ENCODE measurements at places on chromosomes 1 and 21. TPM values are rescaled to one million over a fixed set of nuclear protein-coding genes. Genes with fewer than 3 reads are reported as not detected.
A peak's percentile ranks its signal among the peaks of the same experiment; 100 is the strongest.

SFN gene
- total RNA-seq, result 1.8 TPM

GRCh38 chr1:64921771-64922170 lies 44.6 kb downstream of the JAK1 start:
- DNase-seq, result no peak

C8A gene
- not detected for total RNA-seq

PROX1 gene
- total RNA-seq, result not detected

- DNase-seq, result no peak
Observed at GRCh38 chr1:7702365-7702764, 68.7 kb upstream of the VAMP3 start.

DNA sequence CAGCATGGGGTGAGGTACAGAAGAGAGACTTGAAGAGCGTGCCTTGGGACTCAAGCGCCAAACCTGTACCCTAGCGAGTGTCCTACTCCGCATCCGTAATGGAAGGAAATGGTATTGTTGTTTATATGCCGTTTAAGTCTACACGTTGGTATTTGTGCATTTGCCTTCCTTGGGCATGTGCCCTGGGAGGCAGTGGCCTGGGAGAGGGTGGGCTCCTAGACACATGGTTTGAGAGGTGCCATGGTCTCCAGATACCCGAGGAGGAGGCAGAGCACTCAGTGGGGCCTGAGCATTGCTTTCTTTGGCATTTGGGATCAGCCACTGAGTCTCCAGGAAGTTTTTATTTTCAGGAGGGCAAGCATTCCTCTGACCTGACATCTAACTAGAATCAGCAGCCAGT lies 6.5 kb downstream of the ZNF672 start:
- no peak for DNase-seq

DNA sequence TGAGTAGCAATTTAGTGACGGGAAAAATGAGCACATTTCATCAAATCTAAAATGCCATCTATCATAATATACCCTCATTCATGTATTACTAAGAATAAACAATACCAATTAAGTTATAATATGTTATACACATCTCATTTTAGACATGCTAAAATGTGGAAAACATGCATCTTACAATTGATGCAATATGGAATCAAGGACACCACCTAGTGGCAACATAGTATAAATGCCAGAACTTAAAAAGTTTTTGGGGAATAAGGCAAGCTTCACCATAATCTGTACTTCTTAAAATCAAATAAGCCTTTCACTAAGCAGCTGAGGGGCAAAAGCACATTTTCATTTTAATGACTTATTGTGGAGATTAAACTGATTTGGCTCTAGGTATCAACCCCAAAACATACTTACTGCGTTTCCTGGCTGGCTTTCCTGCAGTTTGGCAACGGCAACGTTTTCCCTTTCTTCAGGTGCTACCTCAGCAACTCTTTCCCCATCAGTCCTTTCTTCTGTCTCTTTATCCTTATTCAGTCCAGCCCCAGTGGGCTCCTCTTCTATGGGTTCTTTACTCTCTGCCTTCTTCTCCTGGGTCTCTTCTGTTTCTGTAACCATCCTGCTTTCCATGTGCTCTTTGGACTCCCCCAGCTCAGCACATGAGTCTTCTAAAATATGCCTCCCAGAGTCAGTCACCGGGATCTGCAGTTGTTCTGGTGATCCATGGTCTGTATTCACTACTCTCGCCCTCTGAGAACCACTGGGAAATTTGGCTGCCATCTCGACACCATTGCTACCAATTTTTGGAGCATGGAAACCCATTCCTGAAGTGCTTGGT lies 11.4 kb downstream of the SDE2 start:
- peak; percentile 68 for DNase-seq

DNA sequence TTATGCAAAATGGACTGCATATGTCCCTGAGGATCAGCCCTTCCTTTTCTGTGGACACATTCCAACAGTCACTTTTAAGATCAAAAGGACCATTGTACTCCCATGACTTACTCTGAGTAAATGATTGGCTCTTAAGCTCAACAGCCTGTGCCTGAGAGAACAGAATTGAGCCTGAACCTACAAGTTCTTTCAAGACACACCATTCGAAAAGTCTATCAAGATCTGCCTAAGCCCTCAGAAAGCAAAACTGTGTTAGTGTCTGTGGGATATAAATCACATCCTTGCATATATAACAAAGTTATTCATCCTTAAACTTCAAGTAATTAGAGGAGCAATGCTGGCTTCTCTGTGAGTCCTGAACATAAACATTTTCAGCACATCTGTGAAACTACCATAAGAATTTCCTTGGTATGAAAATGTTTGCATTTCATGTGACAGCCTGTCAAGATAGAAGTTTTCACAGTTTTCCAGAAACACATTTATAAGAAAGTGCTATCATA lies 41.6 kb downstream of the PCNX2 start:
- no peak for DNase-seq

GRCh38 chr1:218266356-218266755 lies 18.7 kb upstream of the RRP15 start:
- no peak for DNase-seq

DNA sequence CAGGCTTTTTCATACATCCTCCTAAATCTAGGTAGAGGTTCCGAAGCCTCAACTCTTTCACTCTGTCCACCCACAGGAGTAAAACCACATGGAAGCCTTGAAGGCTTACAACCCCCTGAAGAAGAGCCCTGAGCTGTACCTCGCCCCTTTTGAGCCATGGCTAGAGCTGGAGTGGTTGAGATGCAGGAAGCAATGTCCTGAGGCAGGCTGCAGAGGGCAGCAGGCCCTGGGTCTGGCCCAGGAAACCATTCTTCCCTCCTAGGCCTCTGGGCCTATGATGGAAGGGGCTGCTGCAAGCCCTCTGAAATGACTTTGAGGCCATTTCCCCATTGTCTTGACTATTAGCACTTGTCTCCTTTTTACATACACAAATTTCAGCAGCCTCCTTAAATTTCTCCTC lies 1503.0 kb downstream of the KCNT2 start:
- no peak for DNase-seq

CLCA4 gene
- total RNA-seq, result not detected

- DNase-seq, result no peak
Observed at GRCh38 chr1:204997591-204998355, 45.2 kb upstream of the CNTN2 start.

- DNase-seq, result no peak
Observed at GRCh38 chr1:21914880-21915640, 22.1 kb downstream of the HSPG2 start.

DNA sequence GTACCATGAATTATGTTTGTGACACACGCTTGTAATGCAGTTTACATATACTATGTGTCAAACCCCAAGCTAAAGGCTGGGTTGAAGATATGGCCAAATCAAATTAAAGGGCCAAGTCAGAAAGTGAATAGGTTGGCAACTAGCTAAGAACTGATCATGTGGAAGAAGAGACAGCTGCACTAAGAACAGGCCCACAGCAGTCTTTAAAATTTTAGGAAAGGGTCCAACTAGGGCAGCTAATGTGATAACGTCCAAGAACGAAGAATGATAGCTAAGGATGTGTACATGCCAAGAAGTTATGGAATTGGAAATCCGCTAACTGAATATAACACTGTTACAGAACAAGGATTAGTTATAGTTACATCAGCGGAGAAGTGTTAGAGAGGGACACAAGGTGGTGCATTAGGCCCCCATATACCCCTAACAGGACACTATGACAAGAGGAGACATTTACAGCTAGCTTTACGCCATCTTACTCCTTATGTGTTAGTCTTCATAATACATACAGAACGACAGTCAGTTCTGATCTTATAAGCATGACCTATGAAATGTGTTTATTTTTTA lies 6.5 kb upstream of the RNF2 start:
- DNase-seq, result no peak

SNAP47 gene
- 25.2 TPM for total RNA-seq

DNA sequence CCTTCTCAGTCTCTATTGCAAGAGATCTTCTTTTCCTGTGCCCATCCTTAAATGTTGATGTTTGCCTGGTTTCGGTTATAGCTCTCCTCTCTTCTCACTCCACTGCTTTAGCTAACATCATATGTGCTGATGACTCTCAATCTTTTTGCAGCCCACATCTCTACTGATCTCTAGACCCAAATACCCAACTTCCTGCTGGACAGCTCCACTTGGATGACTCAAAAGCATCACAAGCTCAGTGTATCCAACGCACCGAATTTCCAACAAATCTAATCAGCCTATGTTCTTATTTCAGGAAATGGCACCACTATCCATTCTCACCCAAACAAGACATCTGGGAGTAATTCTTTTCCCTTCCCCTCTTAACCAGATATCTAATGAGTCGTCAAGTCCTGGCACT lies 79.1 kb upstream of the ARTN start:
- no peak for DNase-seq

GJA8 gene
- not detected for total RNA-seq

DNA sequence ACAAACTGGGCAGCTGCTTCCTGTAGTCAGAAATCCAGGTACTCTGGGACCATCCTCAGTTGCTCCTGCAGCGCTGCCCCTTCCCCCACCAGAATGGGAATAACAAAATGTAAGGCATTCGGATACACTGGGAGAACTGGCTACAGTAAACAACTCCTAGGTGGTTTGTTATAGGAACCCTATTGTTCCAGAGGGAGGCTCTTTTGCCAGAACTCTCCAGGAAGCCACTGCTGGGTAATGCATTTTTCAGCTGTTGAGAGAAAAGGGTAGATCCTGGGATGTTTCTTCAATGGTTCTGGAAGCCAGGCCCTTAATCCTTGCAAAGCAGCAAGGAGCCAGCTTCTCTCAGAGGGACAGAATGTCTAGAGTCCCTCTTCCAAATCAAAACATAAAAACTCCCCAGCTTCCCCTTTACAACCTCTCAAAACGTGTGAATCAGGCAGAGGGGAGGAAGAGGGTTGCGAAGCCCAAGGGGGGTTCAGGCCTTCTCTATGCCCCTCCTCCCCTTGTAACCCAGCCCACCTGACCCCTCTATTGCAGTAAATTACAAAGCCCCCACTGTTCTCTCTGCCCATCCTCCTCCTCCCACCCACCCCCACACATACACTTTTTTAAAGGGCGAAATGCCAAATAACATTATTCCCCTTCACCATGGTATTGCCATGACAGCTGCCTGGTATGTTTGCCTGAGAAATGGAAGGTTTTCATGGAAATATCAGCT lies 29.1 kb downstream of the PLPP3 start:
- no peak for DNase-seq

OR6N1 gene
- not detected for total RNA-seq

- no peak for DNase-seq
Observed at GRCh38 chr1:158686111-158687009, at the start of gene SPTA1. SPTA1 (minus strand) TSS chr1:158686715; CDS start chr1:158686517, 198 bp downstream.

GRCh38 chr21:33684068-33684467 lies 41.8 kb downstream of the ITSN1 start:
- no peak for DNase-seq

ATXN7L2 gene
- total RNA-seq, result 8.2 TPM

Data from OCI-LY7 (cell line).